ENCODE measurements at places on chromosomes 4 and X.

DNA sequence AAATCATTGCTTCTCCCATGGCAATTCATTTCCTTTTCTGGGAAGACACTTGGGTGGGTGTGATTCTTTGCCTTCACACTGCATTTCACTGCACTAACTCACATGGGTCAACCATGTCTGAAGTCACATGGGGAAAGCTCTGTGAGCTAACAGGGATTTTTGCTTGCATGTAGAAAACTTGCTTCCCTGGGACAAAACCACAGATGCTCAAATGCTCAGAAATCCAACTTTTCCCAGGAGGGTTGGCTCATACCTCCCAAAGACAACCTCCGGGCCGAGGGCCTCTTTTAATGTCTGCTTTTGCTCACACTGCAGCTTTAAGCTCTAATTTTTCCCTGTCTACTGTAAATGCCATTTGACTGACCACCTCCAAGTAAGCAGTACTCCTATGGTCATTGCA is 1695.2 kb downstream of the STIM2 start:
- peak; percentile 84 for DNase-seq

GRCh38 chr4:83504503-83504902 is 19.6 kb upstream of the ABRAXAS1 start:
- no peak for DNase-seq

DNA sequence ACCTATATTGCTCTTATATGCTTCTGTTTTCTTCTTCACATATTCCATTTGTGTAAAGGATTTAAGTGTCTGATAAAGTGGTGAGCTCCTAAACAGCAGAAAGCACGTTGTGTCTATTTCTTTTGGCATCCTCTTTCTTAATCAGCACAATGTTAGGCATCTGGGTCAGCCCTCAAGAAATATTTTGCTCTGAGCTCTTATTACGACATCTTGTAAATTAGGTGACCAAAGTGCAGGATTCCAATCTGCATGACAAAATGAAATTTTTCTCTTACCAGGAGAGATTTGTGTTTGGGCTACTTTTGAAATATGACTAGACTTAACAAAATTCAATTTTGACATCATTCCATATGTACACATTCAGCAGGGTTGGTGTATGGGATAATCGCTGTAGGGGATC is 210.0 kb upstream of the IGFBP7 start:
- DNase-seq: peak; percentile 45

DNA sequence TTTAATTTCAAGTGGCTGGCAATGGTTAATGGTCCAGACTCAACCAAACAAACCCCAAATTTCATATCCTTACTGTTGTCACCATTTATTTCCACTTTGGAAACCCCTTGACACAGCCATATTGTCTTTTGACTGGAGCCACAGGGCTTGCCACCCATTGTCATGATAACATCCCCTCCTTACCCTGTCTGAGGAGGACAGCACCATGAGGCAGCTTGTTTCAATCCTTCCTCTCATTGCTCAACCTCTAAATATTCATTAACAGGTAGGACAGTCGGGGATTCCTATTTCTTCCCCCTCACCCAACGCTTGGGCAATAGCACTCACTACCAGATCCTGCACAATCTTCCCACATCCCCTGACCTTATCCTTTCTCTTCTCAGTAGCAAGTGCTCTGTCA is 92.1 kb downstream of the CEP135 start:
- no peak for DNase-seq

DNA sequence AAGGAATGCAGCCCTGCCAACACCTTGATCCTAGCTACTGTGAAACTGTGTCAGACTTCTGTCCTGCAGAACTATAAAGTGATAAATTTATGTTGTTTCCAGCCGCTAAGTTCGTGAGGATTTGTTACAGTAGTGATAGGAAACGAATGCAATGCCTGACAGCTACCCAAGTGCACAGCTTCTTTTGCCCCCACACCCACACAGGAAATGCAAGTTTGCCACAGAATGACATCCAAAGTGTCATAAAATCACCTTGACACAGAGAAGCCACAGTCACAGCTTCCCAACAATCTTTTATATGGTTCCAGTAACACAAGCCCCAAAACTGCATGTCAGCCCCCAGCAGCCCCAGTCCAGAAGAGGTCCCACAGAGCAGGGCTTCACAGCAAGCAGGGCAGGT is 216.9 kb upstream of the S100G start:
- no peak for DNase-seq

- no peak for DNase-seq
These were observed 11.8 kb upstream of the KLHL8 start for GRCh38 chr4:87232216-87232615.

DNA sequence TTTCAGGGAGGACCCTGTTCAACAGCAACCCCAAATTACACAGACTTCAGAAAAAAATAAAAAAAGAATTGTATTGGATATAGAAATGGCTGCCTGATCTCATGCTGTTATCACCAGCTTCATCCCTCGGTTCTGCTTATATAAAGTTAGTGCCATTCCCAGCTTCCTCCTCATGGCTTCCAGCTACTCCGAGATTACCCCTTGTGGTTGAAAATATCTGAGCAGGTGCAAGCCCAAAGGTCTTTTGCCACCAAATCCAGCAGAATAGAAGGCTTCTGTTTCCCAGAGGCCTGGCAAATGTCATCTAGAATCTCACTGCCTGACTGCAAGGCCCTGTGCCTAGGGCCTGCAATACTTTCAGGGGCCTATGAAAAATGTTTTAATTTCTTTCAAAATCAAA is 13.8 kb upstream of the HPGDS start:
- DNase-seq: no peak

- peak; percentile 38 for DNase-seq
These were observed 92.2 kb upstream of the PGRMC2 start for GRCh38 chr4:128379860-128380259.

DNA sequence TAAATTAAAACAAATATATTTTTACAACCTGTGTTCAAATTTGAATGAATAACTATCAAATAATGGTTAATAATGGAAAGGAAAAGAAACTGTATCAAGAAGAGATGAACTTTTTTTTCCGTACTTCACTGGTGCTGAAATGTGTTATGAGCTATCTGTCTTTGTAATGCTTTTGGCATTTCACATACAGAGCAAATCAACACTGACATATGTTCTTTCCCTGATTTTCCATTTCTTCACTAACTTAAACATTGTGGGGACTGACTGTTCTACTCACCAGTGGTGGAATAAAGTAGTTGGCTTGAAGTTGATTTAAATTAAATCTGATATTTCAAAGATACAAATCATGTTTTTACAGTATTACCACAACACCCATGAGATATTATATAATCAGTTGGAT is 304.0 kb upstream of the BMP3 start:
- peak; percentile 5 for DNase-seq

DNA sequence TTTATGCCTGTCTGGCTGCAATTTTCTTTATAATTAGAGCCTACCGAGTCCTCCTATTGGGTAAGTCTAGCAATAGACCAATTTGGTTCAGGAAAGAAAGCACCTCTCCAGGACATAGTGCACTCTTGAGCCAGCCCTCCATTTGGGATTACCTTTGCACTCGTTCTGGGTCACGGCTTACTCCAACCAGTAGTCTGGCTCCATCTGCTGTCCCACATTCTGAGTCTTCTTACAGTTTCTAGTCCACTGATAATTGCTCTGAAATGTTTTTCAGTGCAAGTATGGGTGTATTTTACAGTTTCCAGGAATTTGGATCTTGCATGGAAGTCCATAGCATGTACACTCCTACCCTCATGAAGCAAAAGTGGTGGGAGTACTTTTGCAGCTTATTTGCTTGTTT is 34.8 kb upstream of the USP51 start:
- no peak for DNase-seq

- DNase-seq: peak; percentile 45
These were observed 113.0 kb downstream of the AMELX start for GRCh38 chrX:11406109-11406765.

- no peak for DNase-seq
These were observed 82.9 kb downstream of the RTL5 start for GRCh38 chrX:72048510-72049455.

GRCh38 chr4:59063015-59063720 is 1953.0 kb upstream of the IGFBP7 start:
- DNase-seq: peak; percentile 0

- DNase-seq: peak; percentile 67
These were observed 4.5 kb upstream of the PLCXD1 start for GRCh38 chrX:276581-277201.

DNA sequence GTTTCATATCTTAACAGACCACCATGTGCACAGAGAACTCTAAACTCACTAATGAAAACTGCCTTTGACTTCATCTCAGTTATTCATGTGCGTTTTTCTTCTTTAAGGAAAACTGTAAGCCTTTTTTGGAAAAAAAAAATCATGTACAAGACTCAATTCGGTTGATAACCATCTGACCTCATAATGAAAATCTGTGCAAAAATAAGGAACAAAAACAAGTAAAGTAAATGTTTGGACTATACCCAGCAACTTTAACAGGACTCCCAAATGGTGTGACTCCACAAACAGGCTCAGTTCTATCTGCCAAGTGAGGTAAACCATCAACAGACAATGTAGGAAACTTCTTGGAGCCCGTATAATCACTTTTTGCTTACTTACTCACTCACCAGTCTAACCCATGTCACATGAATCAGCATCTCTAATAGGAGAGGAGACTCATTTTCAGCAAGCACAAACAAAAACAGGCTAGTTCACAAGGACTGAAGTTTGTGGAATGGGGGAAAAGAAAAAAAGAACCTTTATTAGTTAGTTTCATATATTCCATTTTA is 9.3 kb downstream of the APOO start:
- DNase-seq: peak; percentile 19

DNA sequence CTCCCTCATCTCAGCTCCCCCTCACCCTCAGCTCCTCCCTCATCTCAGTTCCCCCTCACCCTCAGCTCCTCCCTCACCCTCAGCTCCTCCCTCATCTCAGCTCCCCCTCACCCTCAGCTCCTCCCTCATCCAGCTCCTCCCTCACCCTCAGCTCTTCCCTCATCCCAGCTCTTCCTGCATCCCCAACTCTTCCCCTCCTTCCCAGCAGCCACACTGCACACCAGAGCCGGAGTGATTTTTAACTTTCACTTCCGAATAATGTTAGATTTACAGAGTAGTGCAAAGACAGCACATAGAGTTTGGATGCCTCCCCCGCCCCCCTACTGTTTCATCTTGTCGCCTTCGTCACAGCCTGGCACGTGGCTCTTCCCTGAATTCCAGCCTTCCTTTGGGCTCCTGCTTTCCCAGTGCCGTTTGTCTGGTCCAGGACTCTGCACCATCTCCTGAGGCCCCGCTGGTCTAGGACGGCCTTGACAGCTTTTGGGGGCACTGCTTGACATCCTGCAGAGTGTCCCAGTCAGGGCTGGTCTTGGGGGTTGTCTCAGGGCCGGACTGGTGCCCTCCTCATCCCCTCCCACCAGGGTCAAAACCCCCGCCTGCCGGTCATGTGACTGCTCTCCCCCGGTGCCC is 110.2 kb downstream of the FAM53A start:
- DNase-seq: no peak

GRCh38 chr4:142396279-142396678 is 449.8 kb downstream of the INPP4B start:
- peak; percentile 49 for DNase-seq

GRCh38 chrX:12987900-12988594 is 13.1 kb downstream of the TMSB4X start:
- DNase-seq: no peak

All from fibroblast of skin of back (primary cell).